NT2/D1 (cell line): ENCODE measurements at places on chromosomes 13 and 19.

- DNase-seq: no peak
Measured at GRCh38 chr13:24900507-24900906, 136.5 kb downstream of the RNF17 start.

DNA sequence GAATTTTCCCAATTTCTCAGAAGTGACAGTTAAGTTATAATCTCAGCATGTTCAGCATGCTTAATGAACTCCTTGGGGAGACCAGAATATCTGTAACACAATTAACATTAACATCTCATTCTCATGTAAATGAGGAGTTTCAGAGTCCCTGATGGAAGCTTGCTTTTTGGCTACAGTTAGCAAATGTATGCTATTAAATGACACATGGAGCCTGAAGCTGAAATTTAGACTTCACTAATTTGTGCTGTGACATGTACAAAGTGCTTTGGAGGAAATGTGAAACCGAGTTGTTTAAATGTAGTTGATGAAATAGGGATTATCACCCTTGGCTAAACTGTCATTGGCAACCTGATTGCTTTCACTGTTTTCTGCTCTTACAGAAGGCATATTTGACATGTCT lies 2265.1 kb upstream of the PCDH20 start:
- DNase-seq: no peak

GRCh38 chr13:75443356-75443958 lies 38.5 kb downstream of the TBC1D4 start:
- DNase-seq: no peak

DNA sequence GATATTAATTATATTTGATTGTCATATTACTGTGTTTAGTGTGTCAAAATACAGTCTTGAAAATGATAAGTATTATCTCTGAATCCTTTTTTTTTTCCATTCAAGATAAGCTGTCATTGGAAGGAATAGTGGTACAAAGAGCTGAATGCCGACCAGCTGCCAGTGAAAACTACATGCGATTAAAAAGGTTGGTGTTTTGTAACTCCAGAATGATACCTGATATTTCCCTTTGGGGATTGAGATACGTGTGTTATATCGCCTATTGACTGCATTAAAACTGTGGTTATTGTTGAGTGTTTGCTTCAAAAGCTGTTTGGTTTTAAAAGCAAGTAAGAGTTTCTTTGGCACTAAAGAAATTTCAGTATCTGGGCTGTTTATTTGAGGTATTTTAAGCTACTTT lies 6.5 kb upstream of the KCTD4 start:
- no peak for DNase-seq

DNA sequence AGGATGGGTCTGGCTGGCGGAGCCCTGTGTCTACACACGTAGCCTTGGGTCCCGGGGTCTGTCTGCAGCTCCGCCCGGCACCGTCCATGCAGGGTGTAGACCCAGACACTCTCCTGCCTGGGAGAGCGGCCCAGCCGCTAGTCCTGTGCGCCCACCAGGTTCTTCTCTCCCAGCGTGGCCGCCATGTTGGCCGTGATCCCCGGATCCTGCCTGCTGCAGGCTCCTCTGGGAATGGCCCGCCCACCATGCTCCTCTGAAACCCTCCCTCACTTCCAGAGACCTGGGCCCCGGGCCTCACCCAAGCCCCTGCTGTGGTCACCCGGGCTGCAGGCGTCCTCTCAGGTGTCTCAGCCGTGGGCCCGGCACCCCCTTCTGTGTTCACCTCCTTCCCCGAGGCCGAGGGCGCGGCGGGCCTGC lies 57.7 kb upstream of the MCF2L start:
- DNase-seq: no peak

DNA sequence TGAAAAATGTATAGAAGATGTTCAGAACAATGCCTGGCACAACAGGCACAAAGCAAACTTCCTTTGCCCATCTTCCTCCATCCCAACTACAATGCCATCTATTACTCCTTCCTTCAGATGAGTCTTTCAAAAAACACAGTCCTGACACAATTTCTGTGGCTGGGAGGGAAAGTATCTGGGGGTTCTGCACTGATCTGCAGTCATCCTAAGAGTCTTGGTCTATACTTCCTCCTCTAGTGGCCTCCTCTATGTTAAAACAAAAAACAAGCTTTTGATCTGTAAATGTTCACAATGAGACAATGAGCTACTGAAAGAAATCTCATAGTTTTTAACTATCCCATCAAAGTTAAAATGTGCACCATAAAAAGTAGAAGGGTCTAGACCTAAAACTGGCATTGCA lies 44.8 kb downstream of the USP12 start:
- no peak for DNase-seq

DNA sequence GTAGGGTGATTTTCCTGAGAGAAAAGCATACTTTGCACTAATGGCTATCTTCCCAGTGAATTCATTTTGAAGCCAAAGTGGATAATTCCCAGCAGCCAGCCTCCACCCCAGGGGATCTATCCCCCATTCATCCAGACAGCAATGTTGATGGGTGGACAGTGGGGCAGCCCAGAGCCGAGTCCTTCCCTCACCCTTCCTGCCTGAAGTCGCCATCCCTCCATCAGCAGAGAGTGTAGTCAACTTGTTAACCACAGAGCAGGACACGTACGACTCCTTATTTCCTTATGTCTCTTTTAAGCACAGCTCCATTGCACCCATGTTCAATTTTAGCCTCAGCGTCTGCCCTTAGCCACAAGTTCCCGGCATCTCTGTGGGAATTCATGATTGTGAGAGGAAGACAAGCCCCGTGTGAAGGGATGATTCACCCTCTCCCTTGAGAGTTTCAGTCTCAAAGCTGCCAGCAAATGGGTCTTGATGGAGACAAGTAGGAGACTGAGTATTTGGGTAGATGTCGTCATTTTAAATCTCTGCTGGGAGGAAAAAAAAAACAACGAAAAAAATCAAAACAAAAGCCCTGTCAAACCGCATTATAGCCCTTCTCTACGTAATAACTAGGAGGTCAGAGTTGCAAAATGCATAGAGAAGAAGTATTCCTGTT lies 58.3 kb upstream of the MEDAG start:
- no peak for DNase-seq

DNA sequence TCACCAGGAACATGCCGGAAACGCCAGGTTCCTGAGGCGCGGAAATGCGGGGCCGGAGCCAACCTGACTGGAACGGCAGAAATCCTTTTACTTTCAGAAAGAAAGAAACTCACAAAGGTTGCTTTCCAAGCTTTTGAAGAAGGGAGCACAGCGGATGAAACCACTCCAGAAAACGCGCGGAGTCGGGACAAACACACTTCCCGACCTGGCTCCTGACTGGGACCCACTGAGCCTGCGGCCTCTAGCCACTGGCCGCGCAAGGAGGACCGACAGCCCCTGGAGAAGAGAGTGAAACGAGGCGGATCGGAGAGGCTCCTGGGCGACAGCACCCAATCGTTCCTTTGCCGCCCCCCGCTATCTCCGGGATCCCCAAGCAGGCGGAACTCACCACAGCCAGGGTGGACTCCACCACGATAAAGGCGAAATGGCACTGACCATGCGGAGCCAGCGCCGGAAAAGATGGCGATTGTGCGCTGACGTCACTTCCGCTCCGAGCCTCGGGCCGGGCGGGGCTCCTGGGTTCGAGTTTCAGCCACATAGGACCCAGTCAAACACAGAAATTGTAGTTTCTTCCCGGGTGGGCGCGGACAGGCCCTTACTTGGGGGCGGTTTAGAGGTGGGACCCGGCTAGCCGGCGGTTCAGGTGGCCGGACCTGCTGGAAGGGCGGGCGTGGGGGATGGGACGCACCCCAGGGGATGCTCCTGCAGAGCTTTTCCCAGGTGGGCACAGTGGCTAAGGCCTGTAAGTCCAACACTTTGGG lies at the start of gene ZNF121:
Gene ZNF121, minus strand, starts transcription at position 432 of the 761 bp plus-strand sequence. CDS start 16,407 bp downstream, outside the sequence.
- peak; percentile 65 for DNase-seq

DNA sequence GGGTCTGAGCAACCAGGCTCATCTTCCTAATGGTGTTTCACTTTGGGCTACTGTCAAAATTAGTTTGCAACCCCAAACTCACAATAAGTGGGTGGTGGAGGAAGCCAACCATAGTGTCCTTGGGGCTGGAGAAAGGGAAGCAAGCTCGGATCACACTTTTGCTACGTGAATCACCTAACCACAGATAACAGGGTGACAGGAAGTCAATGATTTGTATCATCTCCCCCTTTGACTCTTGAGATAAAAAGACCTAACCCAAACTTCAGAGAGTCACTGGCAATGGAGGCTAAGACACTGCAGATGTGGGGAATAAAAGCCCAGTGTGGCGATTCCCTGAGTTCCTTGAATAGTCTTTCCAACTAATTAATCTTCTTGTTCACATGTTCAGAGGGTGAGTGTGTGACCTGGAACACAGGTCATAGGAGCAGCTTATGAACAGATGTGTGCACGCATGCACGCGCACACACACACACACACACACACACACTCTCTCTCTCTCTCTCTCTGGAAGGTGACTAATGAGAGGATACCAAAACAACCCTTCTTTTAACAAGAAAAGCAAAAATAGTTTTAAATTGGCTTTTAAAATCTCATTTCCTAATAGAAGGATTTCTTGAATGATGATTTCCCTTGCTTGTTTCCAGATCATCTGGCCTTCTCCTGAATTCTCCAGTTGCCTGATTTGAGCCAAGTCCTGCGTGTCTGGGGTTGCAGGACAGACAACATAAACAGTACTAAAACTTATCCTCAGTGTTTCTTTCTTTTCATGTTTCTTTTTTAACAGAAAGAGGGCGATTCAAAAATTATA lies 21.2 kb upstream of the DOCK9 start:
- DNase-seq: no peak

GRCh38 chr19:55172741-55173140 lies 6.3 kb upstream of the DNAAF3 start:
- DNase-seq: no peak

- no peak for DNase-seq
Measured at GRCh38 chr13:67664502-67664901, 434.4 kb upstream of the PCDH9 start.

GRCh38 chr13:93977986-93978385 lies 501.5 kb downstream of the DCT start:
- DNase-seq: no peak

GRCh38 chr19:39381910-39382611 lies 8.8 kb downstream of the PAF1 start:
- DNase-seq: no peak

- DNase-seq: no peak
Measured at GRCh38 chr13:35780613-35781012, 304.1 kb upstream of the MAB21L1 start.

- no peak for DNase-seq
Measured at GRCh38 chr13:77310579-77311279, 16.2 kb downstream of the MYCBP2 start.

GRCh38 chr19:5109560-5109959 lies 140.6 kb downstream of the KDM4B start:
- DNase-seq: no peak

GRCh38 chr13:76797361-76797760 lies 88.8 kb downstream of the KCTD12 start:
- no peak for DNase-seq

- DNase-seq: no peak
Measured at GRCh38 chr19:32017176-32017953, 328.0 kb upstream of the ZNF507 start.

DNA sequence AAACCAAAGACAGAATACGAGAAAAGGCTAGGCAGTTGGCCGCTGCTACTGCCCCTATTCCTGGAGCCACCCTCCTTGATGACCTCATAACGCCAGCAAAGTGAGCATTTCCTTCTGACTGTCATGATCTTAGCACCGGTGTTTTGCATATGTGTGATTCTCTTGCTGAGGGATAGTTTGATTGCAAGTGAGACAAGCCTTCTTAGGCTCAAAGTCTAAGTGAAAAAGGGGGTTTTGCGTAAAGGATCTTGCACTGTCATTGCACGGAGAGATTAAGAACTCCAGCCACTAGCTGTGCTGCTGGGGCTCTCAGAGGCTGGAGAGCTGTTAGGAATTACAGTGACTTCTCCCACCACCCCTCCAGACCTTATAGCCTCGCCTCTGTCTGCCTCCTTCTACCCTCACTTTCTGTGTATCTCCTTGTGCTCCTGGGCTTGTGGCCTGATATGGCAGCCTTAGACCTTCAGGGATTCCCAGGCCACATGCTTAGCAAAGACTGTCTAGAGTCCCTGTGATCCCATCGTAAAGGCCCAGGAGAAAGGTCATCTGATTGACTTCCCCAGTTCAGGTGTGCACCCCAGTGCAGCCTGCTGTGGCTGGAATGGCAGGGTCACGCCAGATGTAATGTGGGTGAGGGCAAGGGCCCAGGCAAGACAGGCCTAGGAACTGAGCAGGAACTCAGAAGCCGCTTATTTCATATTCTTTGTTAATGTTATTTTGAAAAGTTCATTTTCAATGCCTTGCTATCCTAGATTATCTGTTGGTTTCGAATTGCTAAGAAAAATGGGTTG lies 12.6 kb downstream of the GPATCH1 start:
- no peak for DNase-seq

- no peak for DNase-seq
Measured at GRCh38 chr19:49712397-49712859, 21.5 kb downstream of the CPT1C start.

- no peak for DNase-seq
Measured at GRCh38 chr13:100544866-100545683, 43.5 kb downstream of the GGACT start.
